Left renal pelvis (tissue), 4 donors: ENCODE measurements at places on chromosomes 2 and 18. TPM values are rescaled to one million over a fixed set of nuclear protein-coding genes. Genes with fewer than 3 reads are reported as not detected.

Gene CPO
- polyA plus RNA-seq: 2.0 TPM

Gene HOXD4
- 32.9 TPM for polyA plus RNA-seq

Gene TET3
- polyA plus RNA-seq: 14.1 TPM

Gene MAP3K19
- polyA plus RNA-seq: 0.49 TPM

Gene LMAN2L
- 52.1 TPM for polyA plus RNA-seq

Gene CABYR
- 6.4 TPM for polyA plus RNA-seq

Gene GNAL
- 5.1 TPM for polyA plus RNA-seq

- DNase-seq: peak; percentile 17
Observed at GRCh38 chr18:811182-811891, 705 bp downstream of the YES1 start.

GRCh38 chr2:232073026-232073425 is 111.5 kb downstream of the DIS3L2 start:
- DNase-seq: no peak

DNA sequence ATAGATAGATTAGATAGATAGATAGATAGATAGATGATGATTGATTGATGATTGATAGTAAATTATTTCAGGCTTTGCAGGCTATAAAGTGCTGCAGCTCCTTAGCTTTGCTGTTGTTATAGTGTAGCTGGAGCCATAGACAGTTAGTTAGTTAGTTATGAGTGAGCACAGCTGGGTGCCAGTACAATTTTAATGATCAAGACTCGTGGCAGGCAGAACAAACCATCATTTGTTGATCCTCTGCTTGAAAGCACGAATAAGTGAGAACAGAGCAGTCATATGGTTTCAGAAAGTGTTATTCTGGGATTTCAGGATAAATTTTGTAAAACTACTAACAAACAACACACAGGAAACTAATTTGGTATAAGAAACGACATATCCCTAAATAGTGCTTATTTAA is 53.9 kb downstream of the THOC1 start:
- no peak for DNase-seq

GRCh38 chr2:71620116-71620515 is 166.8 kb downstream of the DYSF start:
- DNase-seq: no peak

DNA sequence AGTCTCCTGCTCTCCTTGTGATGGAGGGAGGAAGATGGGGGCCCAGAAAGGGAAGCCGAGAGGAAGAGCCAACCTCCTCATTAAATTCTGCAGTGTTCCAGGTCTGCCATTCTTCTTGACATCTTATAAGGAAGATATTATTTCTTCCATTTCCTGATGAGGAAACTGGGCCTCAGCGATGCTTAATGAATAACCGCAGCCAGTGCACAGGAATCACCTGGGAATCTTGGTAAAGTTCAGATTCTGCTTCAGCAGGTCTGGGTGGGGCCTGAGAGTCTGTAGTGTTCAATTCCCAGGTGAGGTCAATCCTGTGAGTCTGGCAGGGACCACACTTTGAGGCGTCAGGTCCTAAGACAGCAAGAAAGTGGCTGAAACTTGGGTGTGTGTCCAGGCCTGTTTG is 17.3 kb downstream of the PCARE start:
- DNase-seq: no peak

DNA sequence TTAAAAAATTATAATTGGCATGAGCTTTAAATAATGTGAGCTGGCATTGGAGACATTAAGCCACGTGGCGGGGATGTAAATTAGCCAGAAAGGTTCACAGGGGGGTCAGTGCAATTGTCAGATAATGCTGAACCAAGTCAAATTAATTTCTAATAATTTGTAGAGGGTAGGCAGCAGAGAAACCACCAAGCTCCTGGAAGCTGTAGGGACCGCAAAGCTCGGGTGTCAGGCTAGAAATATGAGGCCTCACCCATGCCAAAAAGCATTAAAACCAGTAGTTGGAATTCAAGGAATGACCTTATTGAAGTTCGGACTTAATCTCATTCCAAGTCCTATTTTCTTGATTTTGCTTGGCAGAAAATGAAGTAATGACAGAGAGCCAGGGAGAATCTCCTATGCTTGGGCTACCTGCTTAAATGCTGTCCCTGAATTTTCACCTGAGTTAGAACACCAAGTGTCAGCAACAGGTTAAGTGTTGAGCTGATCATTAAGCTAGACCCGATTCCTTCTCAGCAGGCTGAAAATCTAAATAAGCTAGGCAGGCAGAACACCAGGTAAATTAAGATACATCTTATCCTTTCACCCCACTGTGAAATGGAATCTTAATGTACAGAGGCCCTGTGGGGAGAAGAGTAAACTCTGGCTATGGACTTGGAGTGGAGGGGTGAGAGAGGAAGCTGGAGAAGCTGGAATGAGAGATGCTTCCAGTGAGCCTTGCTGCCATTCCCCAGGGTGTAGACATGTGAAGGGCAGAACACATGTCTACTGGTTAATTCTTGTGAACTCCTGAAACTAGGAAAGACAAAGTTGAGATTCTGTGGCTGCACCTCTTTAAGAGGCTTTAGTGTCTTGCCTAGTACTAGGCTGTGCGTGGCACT is 520.0 kb downstream of the SLC4A3 start:
- no peak for DNase-seq

DNA sequence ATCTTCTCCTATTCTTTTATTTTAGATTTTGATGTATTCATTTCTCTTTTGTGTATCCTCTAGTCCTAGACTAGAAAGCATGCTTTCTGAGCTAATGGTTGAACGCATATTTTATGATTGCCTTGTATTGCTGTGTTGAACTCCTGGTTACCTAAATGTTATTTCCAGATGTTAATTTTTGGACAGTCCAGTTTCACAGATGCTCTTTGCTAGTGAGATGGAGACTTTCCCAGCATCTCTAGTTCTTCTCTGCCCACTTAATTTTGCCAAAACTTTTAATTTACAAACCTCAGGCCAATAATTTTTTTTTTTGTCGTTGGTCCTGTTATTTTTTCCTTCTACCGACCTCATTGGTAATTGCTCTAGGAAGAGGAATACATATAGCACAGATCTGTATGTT is 153.2 kb downstream of the HAUS1 start:
- DNase-seq: no peak

DNA sequence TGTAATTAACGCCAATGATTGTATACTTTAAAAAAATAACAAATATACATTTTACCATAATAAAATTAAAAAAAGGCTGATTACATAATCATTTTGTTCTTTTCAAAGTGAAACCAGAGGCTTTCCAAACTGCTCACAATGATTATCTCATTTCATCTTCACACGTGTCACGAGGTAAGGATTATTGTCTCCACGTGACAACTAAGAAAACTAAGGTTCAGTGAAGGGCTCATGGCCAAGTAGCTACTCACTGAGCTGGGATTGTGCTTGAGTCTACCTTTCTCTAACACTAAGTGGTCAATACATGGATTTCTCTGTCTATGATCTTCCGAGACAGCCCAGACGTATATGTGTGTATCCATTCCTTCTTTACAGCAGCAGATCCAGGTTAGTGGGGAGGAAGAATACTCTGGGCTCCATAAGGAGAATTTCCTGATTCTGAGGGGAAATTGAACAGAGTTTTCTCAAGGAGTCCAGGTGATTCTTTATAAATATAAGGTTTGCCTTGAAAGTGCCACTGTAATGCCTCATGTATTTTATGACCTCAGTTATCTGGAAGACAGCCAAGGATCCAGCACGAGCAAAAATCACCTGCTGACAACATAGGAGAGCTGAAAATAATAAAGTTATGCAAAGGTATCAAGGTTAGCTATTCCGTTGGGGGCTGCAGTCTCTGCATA is 25.6 kb upstream of the ACSL3 start:
- no peak for DNase-seq

- no peak for DNase-seq
Observed at GRCh38 chr2:220188031-220188430, 560.6 kb downstream of the SLC4A3 start.

DNA sequence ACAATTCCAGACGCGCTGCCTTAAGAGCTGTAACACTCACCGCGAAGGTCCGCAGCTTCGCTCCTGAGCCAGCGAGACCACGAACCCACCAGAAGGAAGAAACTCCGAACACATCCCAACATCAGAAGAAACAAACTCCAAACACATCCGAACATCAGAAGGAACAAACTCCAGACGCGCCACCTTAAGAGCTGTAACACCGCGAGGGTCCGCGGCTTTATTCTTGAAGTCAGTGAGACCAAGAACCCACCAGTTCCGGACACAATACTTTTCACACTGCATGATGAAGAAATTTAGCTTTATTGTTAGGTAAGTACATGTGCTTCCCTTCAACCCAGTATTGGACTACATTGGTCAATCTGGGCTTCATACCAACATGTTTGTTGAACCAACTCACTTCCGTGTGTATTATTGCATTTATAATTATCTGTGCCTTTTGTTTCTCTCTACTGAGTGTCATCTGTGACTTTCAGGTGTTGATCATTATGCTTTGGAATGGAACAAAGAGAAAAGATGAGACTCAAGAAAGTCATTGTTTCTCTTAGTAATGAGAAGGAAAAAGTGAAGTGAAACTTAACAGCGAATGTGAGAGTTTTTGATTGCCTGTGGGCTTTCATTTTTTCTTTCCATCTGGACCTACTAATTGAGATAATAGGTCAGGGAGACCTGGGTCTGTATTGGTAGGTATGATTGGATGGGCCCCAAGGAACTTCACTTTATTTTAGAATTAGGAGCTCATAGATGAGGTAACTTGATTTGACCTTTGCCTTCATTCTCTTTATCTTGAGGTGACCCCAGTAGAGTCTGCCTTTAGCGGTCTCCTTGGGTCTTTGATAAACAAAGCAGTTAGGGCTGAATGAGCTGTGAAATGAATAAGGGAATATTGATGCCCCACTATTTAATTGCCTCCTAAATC is 76.1 kb upstream of the CAVIN2 start:
- DNase-seq: no peak
